ENCODE measurements at places on chromosomes 3 and 15.

DNA sequence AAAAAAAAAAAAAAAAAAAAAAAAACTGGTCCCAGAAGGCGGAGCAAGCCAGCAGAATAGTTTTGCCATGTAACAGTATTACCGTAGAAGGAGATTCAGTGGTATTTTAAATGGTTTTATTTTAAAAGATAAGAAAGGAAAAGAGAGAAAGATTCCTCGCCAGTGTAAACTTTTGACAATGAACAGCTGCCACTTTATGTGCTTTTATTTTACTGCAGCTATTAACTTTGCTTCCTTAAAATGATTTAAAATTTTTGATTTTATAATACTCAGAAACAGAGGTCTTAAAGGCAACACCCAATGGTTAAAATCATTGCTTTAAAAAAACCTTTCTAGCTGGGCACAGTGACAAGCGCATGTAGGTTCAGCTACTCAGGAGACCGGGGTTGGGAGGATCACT, 46.8 kb downstream of the TMCO5A start:
- no peak for DNase-seq

GRCh38 chr3:179292450-179292849, 30.4 kb upstream of the ZNF639 start:
- no peak for DNase-seq

DNA sequence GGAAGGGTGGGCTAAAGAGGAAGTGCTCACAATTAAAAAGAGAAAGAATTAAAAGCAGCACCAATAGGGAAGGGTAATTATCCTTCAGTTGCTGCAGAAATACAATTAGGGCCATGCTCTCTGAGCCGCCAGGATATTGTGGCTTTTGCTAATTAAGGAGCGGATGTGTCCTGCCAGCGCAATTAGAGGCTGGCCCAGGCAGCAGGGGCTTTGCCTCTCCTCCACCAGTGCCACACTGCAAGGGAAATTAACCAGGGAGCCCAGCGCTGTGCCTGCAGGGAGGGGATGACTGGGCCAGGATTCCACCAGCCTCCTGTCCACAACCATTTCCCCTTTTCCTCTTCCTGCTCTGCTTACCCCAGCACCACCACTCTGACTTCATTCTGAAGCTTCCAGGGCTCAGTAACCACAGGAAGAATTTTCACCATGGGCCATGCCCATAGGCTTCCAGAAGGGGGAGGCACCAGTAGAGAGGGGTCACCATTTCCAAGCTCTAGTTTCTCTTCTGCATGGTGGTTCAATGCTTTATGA, 10.4 kb upstream of the AEN start:
- peak; percentile 52 for DNase-seq

GRCh38 chr3:13066236-13066635, 7.0 kb downstream of the IQSEC1 start:
- no peak for DNase-seq

DNA sequence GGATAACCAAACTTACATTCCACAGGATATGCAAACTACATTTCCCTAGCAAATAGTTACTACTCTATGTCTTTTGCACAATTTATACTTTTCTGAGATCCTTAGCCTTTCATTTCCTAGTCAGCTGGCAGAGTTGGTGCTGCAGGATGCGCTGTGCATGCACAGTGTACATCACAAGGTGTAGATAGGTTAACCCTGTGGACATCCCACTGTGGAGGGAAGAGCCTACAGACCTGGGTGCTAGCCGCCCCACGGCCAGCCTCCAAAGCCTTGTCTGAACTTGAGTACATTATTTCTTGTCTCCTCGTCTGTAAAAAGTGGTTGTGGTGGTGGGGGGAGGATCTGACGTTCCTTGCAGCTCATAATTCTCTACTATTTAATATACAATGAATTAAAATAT, 3.5 kb downstream of the TNFSF10 start:
- DNase-seq, result no peak

DNA sequence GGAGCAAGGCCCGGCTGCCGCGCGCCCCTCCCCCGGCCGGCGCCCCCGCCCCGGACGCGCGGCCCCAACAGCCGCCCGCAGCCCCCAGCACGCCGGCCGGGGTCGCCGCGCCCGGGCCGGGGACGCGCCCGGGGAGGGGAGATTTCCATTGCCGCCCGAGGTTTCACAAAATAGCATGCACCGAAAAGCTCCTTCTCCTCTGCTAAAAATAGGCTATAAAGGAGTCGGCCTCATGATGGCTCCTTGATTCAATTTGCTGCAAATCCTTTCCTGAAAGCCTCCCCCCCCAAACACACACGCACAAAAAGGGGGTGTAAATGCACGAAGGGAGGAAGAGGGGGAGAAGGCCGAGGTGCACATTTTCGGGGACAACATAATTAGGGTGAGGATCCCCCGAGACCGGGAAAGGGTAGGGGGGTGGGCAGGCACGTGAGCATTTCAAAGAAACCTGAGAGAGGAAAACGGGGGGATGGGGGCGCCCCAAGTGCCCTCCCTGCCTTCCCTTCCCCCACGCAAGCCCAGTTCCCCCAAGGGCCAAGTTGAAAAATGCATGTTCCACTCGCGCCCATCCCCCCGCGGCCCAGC, 734 bp downstream of the TBL1XR1 start:
- DNase-seq, result no peak

DNA sequence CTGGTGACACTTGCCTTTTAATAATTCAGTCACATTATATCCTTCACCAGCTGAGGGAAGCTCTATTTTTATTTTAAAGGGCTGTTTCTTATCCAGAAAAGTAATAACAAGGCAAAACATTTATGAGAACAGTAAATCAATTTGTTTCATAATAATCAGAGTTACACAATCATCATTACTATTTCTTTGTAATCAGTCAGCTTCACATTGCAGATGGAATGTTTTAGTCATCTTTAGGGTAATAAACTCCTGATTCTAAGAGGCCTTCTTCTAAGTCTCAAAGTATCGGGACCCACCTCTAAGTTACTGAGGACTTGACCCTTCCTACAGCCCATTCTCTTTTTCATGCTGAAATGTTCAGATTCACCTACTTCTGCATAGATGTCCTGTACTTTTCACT, 298.3 kb upstream of the TGFBR2 start:
- DNase-seq, result no peak

- DNase-seq, result peak; percentile 39
Observed at GRCh38 chr15:33086500-33087121, 107.9 kb downstream of the FMN1 start.

DNA sequence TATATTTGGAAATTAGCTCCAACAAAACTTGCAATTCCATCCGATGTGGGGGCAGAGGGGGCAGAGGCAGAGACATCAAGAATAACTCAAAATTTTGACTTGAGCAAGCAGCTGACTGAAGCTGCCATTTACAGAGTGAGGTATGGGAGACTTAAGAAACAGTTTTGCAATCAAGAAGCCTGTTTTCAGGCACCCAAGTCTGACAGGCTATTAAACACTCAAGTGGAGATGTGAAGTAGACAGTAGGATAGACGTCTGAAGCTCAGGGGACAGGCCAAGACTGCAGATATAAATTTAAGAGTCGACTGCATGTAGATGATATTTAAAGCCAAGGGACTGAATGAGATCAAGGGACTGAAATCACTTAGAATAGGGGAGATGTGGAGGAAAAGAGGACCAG, 9.9 kb upstream of the SH3BP5 start:
- no peak for DNase-seq
